ENCODE measurements at places on chromosomes 7 and 10.

DNA sequence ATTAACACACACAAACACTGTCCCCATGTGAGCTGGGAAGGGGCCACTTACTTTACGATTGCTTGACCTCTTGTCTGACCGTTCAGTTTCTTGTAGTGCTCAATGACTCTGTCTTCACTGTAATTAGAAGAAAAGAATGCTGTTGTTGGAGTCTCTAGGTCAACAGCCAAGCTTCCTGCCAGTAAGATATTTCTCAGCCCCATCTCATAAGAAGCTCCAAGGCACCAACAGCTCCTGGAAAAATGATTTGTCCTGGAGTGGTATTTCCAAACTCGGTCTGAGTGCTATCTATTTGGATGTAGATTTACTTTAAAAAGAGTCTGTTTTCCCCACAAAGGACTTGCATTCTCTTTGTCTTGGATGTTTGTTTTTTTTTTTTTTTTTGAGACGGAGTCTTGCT lies 153.7 kb downstream of the PRPF18 start:
- DNase-seq, result no peak

DNA sequence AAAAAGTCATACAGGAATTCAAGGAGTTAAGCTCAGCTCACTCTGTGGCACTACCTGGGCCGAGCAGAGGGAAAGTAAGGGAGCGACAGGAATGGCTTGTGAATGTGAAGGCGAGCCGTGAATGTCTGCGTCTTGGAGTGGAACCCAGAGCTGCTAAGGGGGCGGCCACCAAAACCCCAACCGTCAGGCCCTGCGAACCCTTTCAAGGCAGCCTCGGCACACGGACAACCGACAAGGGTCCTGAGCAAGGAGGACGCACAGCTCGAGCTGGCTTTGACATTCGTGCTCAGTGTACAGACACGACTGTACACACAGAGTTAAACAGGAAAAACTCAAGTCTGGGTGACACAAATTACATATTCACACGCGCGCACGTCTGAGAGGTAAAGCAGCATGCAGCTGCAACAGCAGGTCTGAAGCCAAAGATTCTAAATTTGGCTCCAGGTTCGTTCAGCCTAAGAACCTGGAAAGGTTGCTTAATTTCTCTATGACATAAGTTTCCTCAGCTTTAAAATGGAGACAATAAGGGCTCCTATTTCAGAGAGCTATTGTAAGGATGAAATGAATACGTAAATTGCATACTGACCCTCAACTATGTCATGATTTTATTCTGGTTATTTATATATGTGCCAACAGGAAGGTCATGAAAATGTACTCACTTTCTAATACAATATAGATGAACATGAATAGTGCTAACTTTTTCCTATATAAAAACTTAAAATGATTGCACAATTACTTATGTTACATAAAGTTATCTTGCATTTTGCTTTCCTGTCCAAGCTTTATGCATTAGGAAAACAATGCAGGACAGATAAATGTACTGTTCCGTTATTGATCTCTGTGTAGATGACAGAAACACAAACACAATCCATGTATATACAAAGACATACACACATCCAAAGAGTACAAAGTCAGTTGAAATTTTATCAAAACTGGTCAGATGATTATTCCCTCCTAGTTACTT lies 192.9 kb downstream of the ZMYND11 start:
- no peak for DNase-seq

DNA sequence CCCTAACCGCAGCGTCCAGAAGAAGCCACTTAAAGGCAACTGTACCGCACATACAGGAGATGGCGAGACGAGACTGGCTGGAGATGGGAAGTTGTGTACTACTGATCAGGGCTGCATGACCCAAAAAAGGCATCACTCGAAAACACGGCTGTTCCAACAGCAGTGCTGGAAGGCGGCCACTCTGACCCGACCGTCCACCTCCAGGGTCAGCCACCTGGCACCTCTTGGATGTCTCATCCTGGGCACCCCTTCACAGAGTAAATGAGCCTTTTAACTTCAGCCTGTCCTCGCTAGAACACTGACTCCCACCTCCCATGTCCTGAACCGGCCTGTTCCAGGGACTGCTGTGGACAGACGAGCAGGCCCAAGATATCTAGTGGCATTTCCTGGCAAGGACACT lies 180.7 kb downstream of the DIP2C start:
- no peak for DNase-seq

DNA sequence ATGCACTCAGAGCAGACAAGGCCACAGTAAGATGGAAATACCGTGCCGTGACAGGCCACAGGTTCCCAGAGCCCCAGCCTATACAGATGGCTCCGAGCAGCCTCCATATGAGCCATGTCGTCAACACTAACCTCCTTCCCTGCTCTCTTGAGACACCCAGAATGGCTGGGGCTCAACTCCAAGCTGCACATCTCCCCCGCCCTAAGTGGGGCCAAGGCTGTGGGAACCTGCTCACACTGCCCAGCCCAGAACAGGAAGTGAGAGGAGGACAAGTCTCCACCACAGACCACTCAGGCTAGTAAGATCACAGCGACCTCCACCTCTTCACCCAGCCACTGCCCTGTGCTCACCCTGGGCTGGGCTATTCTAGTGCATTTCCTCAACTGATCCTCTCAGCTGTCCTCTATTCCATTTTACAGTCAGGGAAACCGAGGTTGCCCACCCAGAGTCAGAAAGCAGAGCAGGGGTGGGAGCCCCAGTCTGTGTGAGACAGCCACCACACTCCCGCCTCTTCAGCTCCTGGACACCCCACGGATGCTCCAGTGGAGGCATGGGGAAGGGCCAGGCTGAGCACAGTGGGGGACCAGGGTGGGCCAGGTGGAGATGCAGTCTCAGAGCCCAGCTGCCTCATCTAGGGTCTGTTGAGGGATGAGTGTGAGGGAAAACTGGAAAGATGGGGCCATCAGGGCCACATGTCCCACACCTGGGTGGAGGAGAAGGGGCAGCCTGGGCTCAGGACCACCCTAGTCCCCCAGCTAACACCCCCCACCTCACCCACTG lies 11.6 kb downstream of the GRID1 start:
- no peak for DNase-seq

DNA sequence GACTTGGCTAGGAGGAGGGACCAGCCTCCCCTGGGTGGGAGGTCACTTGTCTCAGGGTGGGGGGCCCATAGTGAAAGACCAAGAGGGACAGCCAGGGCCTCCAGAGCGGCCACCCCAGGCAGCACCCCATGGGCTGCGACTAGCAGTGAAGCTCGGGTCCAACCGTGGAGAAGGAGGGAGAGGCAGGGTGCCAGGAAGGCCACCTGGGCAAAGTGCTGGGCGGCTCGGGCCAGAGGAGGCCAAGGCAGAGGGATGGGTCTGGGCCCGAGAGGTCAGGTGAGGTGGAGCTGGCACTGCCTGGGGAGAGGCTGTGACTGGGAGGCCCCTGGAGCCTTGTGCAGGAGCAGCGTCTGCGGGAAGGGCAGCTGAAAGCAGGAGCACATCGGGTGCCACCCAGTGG lies 41.8 kb downstream of the CLRN3 start:
- DNase-seq, result no peak

- peak; percentile 6 for DNase-seq
These were observed 1.7 kb upstream of the EGR2 start for GRCh38 chr10:62817766-62818425.

DNA sequence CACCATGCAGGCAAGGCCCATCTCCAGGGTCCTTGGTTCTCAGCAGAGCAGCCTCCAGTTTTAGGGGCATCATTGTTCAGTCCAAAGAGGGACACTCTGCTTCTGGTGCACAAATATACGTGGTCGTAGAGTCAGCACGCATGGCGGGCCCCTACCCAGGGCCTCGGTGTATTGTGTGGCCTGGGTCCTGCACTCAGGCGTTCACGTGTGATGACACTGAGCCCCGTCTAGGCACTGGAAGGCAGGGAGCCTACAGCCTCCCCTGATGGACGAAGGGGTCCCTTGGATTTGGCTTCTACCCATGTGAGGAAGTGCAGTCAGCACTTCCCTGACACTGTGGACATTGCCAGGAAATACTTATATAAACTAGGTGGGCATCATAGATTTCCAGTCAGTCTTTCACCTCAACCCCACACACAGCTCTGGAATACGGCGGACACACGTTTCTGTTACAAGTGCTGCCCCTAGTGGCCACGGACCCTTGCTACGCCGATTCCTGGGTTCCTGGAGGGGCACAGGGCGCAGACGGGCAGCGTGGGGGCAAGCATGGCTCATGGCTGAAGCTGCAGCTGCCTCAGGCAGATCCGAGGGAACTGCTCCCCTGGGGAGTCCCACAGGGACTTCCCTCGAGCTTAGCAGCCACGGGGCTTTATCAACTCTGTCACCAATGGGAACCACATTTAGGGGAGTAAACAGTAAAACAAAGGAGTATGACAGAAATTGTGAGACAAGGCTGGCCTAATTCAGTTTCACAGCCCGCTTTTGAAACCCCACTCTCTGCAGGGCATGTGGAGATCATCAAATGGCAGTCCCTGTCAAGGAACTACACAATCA lies 25.4 kb downstream of the AIFM2 start:
- DNase-seq, result no peak

- peak; percentile 9 for DNase-seq
These were observed 236.3 kb upstream of the ANKRD30A start for GRCh38 chr10:36888925-36889573.

DNA sequence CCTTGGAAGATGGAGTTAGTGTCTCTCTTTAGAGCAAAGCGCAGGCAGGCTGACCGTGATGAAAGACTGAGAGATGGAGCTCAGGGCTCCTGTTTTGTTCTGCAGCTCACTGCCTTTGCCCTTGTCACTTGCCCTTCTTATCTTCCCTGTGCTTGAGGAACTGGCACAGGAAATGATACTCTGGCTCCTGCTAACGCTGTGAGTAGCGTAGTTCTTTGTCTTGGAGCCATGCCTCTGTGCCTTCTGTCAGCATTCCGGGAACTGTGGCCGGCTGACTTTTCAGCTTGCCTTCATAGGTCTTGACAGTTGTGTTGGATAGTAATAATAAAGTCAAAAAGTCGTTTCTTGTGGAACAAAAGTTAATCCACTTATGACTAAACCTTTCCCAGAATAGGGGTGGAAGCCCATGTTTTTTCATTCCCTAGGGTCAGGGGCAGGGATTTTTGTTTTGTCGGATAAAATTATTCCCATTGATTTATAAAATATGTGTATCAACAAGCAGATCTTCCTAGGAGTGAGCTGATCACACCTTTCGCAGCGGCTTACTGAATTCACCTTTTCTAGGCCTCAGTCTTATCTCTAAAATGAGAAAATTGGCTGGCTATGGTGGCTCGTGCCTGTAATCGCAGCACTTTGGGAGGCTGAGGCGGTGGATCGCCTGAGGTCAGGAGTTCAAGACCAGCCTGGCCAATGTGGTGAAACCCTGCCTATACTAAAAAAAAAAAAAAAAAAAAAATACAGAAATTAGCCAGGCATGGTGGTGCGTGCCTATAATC lies 16.6 kb upstream of the TMEM236 start:
- DNase-seq, result no peak

- DNase-seq, result no peak
These were observed 8.8 kb upstream of the TRPV6 start for GRCh38 chr7:142894112-142894984.

DNA sequence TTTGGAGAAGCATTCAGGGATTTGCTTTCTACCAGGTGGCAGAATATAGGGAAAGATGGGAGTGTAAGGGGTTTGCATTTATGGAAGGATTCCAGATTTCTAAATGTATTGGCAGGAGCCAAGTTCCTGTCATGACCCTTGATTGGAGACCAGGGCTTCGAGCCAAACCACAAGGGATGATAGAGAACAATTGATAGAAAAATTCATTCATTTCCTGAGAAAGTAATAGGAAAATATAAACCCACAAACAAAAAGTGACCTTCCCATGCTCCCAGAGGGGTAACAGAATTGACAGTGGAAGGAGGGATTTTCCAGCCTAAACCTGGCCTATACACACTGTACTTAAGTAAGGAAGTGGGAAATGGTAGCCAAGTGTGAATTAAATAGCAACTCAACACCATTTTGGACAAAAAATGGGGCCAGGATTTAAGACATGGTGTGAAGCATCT lies 22.4 kb upstream of the IFIT2 start:
- DNase-seq, result no peak

DNA sequence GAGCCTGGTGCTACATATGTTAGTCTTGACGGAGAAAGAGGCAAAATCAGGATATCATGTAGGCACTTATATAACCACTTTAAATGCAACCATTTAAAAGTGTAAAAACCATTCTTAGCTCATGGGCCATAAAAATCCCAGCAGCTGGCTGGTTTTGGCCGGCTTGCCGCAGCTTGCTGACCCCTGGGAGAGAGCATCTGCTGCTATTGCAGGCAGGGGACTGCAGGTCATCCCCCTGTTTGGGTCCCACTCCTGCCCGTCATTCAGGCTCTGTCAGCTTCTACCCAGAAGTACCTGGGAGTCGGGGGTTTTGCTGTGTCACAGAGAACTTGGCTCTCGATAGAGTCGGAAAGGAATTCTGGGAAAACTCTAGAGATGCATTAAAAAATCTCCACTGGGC lies 187.4 kb downstream of the CUX1 start:
- DNase-seq, result no peak

- no peak for DNase-seq
These were observed 224.7 kb upstream of the SH2B2 start for GRCh38 chr7:102061981-102062390.

DNA sequence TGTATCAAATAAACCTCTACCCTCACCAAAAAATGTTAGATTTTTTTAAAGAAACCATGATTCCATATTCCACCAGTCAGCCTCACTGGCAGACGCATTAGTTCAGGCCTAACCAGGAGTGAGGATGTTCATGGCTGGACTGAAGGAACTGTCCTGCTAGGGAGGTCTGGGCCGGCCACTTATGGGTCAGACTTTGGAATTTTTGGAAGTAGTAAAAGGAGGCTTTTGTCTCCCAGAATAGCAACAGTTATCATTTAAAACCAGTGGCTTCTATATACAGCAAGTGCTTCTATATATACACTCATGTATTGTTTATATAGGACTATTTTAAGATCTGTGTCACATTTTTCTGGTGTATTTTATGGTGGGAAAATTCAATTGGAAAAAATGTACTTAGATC lies 120.5 kb downstream of the CNNM2 start:
- DNase-seq, result no peak

Measured in NCI-H2171 (cell line).